HT1080 (cell line): ENCODE measurements at places on chromosomes 7 and 10.
A peak's percentile ranks its signal among the peaks of the same experiment; 100 is the strongest.

- DNase-seq, result no peak
Measured at GRCh38 chr10:46019177-46019528, 11.3 kb downstream of the NCOA4 start.

- no peak for DNase-seq
Measured at GRCh38 chr10:5497289-5497688, 2.1 kb downstream of the CALML5 start.

- no peak for DNase-seq
Measured at GRCh38 chr7:73999664-74000435, 28.1 kb upstream of the ELN start.

DNA sequence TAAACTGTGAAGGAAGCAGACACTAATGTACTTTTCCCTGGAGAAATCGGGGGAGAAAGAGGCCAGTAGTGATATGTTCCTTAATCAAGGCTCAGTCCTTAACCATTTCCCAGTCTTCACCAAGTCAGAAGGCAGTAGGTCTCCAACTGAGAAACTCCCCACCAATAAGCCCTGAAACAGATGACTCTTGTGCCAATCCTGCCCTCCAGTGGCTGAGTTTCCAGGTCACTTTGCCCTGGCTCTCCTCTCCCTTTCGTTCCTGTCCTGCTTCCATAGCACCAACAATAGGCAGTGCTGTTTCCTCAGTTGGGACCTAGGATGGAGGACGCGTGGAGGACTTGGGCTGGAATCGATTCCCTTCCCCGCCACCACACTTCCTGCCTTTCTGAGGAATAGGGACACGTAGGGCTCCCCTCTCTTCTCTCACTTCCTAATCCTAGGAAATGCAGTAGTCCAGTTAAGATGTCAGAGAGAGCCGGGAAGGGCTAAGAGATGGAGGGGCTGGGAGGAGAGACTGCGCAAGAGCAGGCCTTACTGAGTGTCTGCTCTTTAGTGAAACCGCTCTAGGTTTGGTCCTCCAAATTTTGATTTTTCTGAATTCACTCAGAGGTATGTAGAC is 23.4 kb downstream of the ATOH7 start:
- DNase-seq, result peak; percentile 88

DNA sequence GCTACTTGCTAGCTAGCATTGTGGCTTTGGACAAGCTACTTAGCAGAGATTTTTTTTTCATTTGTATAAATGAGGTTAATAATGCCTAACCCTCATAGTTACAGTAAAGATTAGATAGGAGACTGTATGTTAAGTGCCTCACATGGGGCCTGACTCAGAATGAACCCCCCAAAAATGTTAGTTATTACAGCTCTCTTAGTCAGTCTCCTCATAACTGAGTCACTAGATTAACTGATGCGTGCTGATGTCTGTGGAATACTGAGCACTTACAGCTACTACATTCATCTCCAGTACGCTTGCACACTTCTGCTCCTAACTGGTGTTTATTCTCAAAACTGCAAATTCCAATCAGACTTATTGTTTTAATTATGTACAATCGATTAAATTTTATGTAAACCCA is 315.3 kb downstream of the SNX13 start:
- DNase-seq, result peak; percentile 65

GRCh38 chr10:3229815-3230214 is 57.2 kb upstream of the PITRM1 start:
- no peak for DNase-seq

- DNase-seq, result no peak
Measured at GRCh38 chr10:36597756-36598320, 527.6 kb upstream of the ANKRD30A start.

DNA sequence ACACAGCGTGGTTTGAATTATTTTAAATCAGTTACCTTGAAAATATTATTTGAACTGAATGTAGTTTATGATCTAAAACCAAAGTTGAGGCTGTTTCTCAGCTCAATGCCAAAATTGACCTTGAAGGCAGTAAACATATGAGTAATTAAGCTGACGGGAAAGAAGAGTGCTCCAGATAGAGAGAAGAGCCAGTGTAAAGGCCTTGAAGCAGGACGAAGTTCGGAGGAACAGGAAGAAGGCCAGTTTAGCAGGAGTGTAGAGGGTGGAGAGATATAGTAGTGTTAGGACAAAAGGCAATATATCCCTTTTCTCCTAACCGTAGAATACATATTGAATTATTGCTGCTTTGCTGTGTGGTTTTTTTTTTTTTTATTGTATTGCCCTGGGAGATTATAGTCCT is 63.2 kb downstream of the CYP51A1 start:
- no peak for DNase-seq

DNA sequence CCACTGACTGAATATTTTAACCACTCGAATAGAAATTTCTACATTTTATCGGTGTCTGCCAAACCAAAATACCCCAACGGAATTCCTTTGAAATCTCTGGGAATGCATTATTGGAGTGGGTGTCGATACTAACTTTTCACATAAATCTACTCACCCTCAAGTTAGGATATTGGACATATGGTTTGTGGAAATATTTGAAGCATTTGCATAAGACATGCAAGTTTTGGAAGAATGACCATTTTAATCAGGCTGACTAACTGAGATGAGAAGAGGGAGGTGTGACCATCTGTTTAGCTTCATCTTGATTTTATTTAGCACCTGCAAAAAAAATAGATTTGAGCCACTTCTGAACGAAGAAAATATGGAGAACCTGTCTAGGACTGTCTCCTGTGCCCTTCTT is 61.2 kb downstream of the KLF6 start:
- no peak for DNase-seq

DNA sequence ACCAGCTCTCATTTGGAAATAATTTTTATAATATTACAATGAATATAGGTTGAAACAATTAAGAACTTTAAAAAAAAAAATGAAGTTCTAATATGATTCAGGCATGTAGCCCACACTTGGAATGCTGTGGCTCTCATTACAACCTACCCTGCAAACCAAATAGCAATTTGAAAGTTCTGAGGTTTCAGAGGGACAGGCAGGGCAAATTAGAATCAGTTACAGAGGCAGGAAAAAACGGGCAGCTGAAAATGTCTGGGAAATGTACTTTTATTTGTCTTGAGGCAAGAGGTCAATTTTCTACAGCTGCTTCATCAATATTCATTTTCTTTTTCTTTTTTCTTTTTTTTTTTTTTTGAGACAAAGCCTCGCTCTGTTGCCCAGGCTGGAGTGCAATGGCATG is 95.3 kb downstream of the PIP4K2A start:
- no peak for DNase-seq

DNA sequence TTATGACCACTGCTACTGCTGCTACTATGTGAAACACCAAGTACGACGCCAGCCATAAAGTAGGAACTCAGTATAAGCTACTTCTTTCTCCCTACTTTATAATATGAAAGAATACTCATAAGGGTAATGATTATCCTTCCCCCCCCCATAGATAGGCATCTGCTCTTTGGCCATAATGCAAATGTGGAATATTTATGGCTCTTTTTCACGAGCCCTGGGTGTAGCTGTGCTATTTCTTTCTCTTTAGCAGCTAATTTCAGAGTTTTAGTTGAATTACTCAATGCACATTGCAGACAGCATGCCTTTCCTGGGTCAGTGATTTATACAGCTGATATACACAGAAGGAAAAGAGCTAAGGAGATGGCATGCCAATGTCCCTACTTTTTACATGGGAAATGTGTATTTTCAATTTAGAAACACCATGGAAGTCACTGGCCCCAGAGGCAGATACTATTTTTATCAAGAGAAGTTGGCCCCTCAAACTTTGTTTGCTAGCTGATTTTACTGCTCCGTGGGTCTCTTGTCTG is 234.1 kb upstream of the KIAA1217 start:
- no peak for DNase-seq

DNA sequence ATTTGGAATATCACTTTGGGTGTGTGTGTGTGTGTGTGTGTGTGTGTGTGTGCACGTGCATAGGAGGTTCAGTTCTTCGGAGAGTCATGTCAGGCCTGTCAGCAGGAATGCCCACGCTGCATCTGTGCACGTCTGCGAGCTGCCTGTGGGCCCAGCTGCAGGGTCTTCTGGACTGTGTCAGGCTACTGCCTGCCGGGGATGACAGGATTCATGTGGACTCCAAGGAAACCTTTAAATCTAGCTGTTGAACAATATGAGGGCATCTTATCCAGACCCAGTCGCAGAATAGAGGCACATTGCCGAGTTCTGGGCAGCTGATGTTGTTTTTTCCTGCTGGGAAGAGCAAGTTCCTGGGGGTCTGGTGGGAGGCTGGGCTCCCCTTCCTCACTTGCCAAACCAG is 19.0 kb downstream of the AQP1 start:
- DNase-seq, result no peak

- no peak for DNase-seq
Measured at GRCh38 chr10:36336315-36336714, 694.2 kb upstream of the FZD8 start.

- DNase-seq, result no peak
Measured at GRCh38 chr7:44391171-44391570, 65.8 kb upstream of the CAMK2B start.

GRCh38 chr7:138616085-138616484 is 85.1 kb downstream of the SVOPL start:
- DNase-seq, result no peak

DNA sequence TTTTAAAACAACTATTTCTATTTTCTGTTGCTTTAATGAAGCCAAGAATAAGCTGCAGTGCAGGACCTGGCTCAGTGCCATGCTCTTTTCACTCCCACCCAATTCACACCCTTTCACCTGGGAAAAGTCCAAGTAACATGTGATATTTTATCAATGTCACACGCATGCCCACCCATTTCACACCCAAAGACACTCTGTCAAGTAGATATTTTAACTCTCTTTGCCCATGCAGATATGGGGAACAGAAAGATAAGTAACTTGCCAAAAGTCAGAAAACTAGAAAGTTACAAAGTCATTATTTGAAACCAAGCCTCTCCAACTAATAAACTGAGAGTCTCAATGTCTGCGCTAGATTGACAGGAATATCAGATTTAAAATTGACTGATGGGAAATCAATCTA is 706.7 kb upstream of the PHF14 start:
- no peak for DNase-seq

DNA sequence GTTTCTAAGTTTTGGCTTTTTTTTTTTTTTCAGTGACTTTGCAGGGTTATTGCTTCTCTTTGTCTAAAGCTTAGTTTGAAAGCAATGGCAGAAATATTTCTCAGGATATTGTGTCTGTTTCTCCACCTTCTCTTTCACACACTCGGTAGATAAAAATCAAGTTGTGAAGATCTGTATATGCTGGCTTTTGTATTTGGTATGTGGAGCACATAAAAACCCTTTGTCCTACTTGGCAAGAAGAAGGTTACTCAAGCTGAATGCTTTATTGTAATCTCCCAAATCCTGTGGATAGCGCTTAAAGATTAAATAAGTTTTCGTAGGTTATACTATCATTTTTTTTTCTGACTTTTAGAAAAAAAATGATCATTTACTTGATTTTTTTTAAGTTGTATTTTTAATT is 172.4 kb downstream of the CDCA7L start:
- no peak for DNase-seq

- peak; percentile 27 for DNase-seq
Measured at GRCh38 chr10:119595676-119596515, 868 bp downstream of the TIAL1 start.

GRCh38 chr10:26944261-26944882 is 83.6 kb upstream of the ABI1 start:
- no peak for DNase-seq

DNA sequence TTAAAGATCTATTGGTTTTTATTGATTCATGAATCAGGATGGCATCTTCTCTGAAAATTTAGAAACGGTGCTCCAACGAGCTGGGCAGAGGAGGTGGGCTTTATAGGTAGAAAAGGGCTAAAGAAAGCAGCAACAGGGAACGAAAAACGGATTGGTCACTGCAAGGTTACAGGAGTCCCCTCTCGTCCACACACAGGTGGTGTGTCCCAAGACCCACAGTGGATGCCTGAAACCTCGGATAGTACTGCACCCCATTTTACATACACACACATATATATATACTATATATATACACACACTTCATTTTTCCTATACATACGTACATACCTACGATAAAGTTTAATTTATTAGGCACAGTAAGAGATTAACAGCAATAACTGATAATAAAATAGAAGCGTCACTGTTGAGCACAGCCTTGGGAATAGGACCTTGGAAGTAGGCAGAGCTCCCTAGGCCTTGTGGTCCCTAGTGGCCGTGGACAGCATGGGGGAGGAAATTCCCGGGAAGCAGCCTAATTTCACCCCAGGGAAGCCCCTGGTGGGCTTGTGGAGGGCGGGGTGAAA is 737 bp upstream of the NUB1 start:
- DNase-seq, result no peak

- DNase-seq, result no peak
Measured at GRCh38 chr10:59312247-59312646, 50.1 kb downstream of the FAM13C start.

DNA sequence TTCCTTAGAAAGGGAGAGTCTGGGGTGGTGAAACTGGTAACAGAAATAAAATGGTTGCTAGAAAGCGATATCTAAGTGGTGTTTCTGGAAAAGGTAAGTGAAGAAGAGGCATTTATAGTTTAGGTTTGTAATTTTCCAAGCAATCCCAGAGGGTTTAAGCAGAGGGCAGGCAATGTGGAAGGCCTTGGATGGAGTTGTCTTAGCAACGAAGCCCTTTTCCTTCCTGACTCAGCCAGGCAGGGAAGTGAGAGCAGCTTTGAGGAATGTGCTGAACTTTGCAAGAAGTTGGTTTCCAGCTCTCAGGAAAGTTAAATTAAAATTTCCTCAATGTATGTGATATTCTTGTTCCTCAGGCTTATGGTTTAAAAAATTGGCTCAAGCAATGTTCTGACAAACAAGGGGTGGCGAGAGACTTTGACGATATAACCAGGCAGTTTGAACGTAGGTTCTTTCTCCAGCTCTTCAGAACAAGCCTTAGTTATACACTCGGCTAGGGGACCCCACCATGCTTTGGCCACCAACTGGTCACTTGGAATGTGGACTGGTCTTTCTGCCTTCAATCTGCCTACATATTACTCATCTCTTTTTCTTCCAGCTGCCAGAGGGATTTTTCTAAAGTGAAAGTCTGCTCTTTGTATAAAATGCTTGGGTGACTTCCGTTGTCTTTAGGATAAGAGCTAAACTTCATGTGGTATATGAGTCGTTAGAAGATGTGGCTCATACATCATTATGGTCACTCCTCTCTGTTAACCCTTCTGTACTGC is 66.9 kb upstream of the SLC25A13 start:
- peak; percentile 86 for DNase-seq
